ENCODE measurements at places on chromosomes 16 and 17. TPM values are rescaled to one million over a fixed set of nuclear protein-coding genes. Genes with fewer than 3 reads are reported as not detected.

GRCh38 chr16:66592241-66592640, 12.3 kb upstream of the CMTM3 start:
- DNase-seq, result no peak

- peak; percentile 15 for DNase-seq
Measured at GRCh38 chr16:87635541-87636049, 33.3 kb downstream of the JPH3 start.

- peak; percentile 76 for DNase-seq
Measured at GRCh38 chr17:70622368-70623260, 453.3 kb downstream of the KCNJ2 start.

Gene KRT36
- not detected for total RNA-seq

Gene CLEC18C
- not detected for total RNA-seq

Gene CCDC200
- not detected for total RNA-seq

Gene WRAP53
- 23.7 TPM for total RNA-seq

Gene SEC14L5
- not detected for total RNA-seq

All from endothelial cell of umbilical vein (primary cell).